Bronchial epithelial cell (primary cell): ENCODE measurements at places on chromosomes 2 and 18. TPM values are rescaled to one million over a fixed set of nuclear protein-coding genes. Genes with fewer than 3 reads are reported as not detected.

DNA sequence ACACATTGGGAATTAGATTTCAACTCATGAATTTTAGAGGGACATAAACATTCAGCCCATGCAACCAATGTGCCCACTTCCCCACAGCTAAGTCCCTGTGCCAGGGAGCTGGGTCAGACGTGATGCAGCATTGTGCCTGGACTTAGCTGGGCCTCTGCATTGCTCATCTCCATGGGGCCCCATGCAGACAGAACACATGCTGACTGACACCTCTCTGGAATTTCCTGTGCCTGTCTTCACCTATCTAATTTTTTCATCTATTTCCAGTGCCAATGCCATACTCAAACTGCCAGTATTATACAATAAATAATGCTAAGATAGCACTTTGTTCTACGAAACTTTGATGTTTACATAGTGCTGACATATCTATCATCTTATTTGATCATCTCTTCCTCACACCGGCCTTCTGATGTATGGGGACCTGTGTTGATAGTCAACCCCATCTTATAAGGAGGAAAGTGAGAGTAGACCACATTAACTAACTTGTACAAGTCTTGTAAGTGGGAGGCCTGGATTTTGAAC, 92.2 kb downstream of the CDC42EP3 start:
- no peak for DNase-seq

- DNase-seq: no peak
Measured at GRCh38 chr2:80473796-80474195, 169.2 kb upstream of the LRRTM1 start.

GRCh38 chr2:238345297-238345968, 25.1 kb downstream of the TRAF3IP1 start:
- DNase-seq: no peak

- peak; percentile 7 for DNase-seq
Measured at GRCh38 chr2:66164470-66164869, 270.5 kb upstream of the MEIS1 start.

DNA sequence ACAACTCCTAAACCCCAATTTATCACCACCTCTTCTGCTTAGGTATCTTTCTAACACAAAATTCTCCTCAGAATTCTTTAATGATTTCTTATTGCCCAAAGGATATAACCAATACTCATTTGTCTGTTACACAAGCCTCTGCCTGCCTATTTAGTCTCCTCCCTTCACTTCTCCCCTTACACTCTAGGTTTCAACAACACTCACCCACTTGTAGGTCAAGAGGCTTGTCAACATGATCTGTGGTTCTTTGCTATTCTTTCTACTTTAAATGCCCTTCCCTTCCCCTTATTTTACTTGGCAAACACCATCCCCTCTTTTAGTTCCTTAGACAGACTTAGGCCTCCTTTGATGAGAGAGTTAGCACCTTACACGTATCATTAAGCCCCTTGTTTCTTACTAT, 69.0 kb upstream of the C2orf15 start:
- DNase-seq: peak; percentile 50

AGXT gene
- not detected in 2 replicates for total RNA-seq

MRPL19 gene
- 36.2 and 51.6 TPM in 2 replicates for total RNA-seq

CLEC4F gene
- total RNA-seq: not detected in 2 replicates

LONRF2 gene
- under 0.01 TPM in 1 of 2 replicates, not detected in the other for total RNA-seq

SLC4A3 gene
- 1.6 and 3.6 TPM in 2 replicates for total RNA-seq
